ENCODE measurements at places on chromosomes 11 and 22. TPM values are rescaled to one million over a fixed set of nuclear protein-coding genes. Genes with fewer than 3 reads are reported as not detected.

DNA sequence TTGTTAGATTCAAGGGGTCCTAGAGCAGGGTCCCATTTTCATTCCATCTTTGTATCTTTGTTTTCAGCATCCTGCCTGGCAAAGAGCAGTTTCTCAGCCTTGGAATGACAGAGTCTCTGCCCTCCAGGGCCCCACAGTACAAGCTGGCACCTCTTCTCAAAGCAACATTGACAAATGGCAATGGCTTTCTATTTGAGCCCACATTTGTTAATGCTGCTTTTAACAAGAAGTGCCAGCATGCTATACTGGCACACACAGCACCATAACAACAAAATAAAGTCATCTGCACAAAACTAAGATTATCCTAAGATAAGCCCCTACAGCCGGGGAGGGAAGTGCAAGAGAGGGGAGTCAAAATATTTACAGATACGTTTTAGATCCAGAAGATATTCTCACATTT lies 309.7 kb upstream of the C11orf87 start:
- H3K4me3 ChIP-seq = no peak overlapping the region
- no peak for DNase-seq
- H3K36me3 ChIP-seq = no peaks in the 10 kb centered on the region
- no peak overlapping the region for H3K27ac ChIP-seq
- no peaks in the 10 kb centered on the region for H3K4me1 ChIP-seq
- H3K27me3 ChIP-seq = no peaks in the 10 kb centered on the region

- H3K4me3 ChIP-seq = no peak overlapping the region
- no peaks in the 10 kb centered on the region for H3K27me3 ChIP-seq
- H3K27ac ChIP-seq = peak overlapping the region; percentile 92
- peak; percentile 64 for DNase-seq
- peaks cover 95% of the 10 kb centered on the region for H3K4me1 ChIP-seq
- no peaks in the 10 kb centered on the region for H3K36me3 ChIP-seq
Measured at GRCh38 chr11:61972672-61973475, 5.4 kb upstream of the FTH1 start.

DNA sequence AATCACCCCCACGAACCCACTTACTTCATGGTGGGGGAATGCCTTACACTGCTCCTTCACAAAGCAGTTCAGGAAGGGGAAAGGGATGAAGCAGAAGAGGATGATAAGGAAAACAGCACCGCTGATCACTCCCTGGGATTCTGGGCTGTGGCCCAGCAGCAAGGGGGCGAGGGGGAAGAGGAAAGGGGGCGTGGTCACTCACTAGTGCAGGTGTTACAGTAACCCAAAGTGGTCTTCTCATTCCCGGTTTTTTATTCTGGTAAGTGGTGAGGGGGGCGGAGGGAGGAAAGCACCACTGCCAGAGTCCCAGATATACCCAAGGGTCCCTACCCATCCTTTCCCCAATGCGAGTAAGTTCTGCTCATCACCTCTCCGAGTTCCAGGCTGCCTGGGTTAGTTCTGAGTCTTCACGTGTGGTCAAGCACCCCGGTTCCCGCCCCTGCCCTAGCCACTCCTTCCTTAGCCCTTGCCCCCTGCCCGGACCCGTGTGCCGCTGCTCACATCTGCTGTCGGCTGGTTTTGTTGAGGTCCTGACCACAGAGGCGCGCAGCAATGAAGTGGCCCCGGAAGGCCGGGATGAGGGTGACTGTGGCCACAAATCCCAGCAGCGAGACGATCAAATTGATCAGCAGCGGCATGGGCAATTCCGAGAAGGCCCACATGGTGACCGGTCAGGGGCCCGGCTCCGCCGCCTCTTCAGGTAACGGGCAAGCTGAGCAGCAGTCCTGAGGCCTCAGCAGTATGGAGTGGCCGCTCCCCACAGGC lies 477 bp downstream of the DPAGT1 start:
- H3K4me1 ChIP-seq = peaks cover 23% of the 10 kb centered on the region
- peak overlapping the region; percentile 88 for H3K27ac ChIP-seq
- no peaks in the 10 kb centered on the region for H3K27me3 ChIP-seq
- no peak for DNase-seq
- H3K4me3 ChIP-seq = peak overlapping the region; percentile 35
- H3K36me3 ChIP-seq = peaks cover 9% of the 10 kb centered on the region

GRCh38 chr11:75816561-75817239 lies 1.7 kb downstream of the UVRAG start:
- peaks cover 25% of the 10 kb centered on the region for H3K4me1 ChIP-seq
- no peak overlapping the region for H3K27ac ChIP-seq
- no peaks in the 10 kb centered on the region for H3K36me3 ChIP-seq
- DNase-seq = no peak
- peak overlapping the region; percentile 92 for H3K4me3 ChIP-seq
- no peaks in the 10 kb centered on the region for H3K27me3 ChIP-seq

DNA sequence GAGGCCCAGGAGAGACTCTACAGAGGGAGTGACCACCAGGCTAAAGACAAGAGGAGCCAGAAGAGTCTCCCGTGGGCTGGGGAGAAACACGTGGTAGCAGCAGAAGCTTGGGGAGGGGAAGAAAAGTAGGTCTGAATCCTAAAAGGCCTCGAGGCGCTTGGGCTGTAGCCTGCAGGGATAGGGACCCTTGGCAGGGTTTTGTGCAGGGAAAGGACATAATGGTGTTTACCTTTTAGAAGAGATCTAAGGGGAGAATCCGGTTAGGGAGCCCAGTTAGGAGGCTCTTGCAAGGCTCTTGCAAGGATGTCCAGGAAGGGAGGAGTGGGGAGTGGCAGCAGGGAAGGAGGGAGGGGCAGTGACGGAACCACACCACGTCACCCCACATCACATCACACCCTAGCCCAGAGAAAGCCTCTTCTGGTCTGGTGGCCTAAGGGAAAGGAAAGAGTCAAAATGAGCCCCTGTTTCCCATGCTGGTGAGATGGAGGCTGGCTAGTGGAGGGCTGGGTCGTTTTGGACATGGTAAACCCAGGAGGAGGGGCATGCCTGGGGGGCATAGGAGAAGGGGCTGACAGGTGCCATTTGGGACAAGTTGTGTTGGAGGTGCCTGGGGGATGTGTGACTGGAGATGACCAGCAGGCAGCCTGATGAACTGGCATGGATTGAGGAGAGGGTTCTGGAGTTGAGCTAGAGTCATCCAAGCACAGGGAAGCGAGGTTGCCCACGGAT lies 6.2 kb upstream of the FAM83F start:
- no peak overlapping the region for H3K27ac ChIP-seq
- H3K4me3 ChIP-seq = no peak overlapping the region
- H3K36me3 ChIP-seq = no peaks in the 10 kb centered on the region
- DNase-seq = no peak
- H3K4me1 ChIP-seq = peaks cover 6% of the 10 kb centered on the region

GRCh38 chr11:67664696-67665540 lies 9.5 kb downstream of the ALDH3B2 start:
- H3K4me3 ChIP-seq = no peak overlapping the region
- no peaks in the 10 kb centered on the region for H3K36me3 ChIP-seq
- no peaks in the 10 kb centered on the region for H3K27me3 ChIP-seq
- H3K4me1 ChIP-seq = no peaks in the 10 kb centered on the region
- no peak for DNase-seq
- no peak overlapping the region for H3K27ac ChIP-seq

DNA sequence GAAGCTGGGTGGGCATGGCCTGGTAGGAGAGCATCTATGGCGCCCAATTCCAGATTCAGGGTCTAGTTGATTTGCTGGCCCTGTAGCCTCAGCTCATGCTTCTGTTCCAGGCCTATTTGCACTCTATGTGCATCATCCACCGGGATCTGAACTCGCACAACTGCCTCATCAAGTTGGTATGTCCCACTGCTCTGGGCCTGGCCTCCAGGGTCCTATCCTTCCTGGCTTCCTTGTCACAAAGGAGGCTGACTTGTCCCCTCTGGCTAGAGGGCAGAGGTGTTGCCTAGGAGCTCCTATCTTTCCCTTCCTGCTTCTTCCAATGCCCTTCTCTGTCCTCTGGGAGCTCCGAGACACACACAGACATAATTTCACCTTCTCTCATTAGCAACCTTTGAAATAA lies 21.3 kb downstream of the PIK3IP1 start:
- H3K4me1 ChIP-seq = peaks cover 72% of the 10 kb centered on the region
- DNase-seq = no peak
- H3K4me3 ChIP-seq = no peak overlapping the region
- H3K36me3 ChIP-seq = peaks cover 32% of the 10 kb centered on the region
- H3K27ac ChIP-seq = peak overlapping the region; percentile 97

DNA sequence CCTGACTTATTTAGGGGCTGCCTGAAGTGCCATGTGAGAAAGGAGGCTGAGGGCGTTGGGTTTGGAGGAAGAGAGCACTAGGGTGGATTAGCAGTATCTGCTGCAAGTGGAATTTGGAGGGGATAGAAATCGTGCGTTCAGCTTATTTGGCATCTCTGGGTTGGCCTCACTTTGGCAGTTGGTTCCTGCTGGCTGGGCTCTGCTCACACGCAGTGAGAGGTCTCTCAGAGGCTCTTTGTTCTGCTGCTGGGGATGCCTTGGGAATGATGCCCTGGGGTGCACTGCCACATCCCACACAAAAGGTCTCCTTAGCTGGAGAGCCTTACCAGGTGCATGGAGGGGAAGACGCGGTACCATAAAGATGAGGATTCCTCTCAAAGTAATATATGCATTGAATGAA lies 17.7 kb upstream of the MICAL2 start:
- no peak overlapping the region for H3K4me3 ChIP-seq
- peak; percentile 24 for DNase-seq
- no peaks in the 10 kb centered on the region for H3K36me3 ChIP-seq
- H3K4me1 ChIP-seq = peaks cover 41% of the 10 kb centered on the region
- peak overlapping the region; percentile 59 for H3K27ac ChIP-seq
- H3K27me3 ChIP-seq = no peaks in the 10 kb centered on the region

GRCh38 chr11:28289444-28289843 lies 181.3 kb downstream of the METTL15 start:
- no peaks in the 10 kb centered on the region for H3K27me3 ChIP-seq
- H3K4me3 ChIP-seq = no peak overlapping the region
- no peak overlapping the region for H3K27ac ChIP-seq
- no peaks in the 10 kb centered on the region for H3K36me3 ChIP-seq
- DNase-seq = no peak
- no peaks in the 10 kb centered on the region for H3K4me1 ChIP-seq

DNA sequence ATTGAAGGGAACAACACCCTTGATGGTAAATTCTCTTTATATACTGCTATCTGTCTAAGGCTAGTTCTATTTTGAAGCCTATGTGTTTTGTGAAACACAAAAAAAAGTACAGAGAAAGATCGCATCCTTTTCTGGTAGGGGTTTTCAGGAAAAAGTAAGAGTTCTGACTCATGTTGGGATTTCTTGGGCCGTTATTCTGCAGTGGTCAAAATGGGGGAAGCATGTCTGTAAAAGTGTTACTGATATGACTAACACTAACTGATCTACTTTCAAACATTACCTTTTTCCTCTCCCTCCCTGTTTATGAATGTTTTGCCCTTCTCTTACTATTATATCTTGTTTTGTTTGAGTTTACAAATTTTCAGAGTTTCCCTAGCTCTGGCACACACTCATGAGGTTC lies 53.9 kb downstream of the CTNND1 start:
- no peak overlapping the region for H3K27ac ChIP-seq
- H3K4me1 ChIP-seq = no peaks in the 10 kb centered on the region
- H3K36me3 ChIP-seq = peaks cover 69% of the 10 kb centered on the region

DNA sequence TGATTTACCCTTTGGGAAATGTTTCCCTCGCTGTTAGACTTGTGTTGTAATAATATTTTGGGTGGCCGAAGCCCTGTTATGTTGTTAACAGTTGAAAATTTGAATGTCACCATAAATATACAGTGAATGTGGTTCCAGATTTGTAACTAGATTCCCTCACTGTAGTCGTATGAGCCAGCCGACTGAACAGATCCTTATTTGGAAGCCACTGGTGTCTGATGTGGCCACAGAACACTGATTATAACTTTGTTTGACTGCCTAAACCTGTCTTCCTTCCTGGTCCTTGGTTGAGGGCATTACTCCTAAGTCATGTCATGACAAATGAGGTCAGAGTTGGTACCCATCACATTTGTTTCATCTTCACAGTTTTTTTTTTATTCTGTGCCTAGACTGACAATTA lies 45.4 kb downstream of the YAP1 start:
- no peaks in the 10 kb centered on the region for H3K27me3 ChIP-seq
- H3K27ac ChIP-seq = no peak overlapping the region
- DNase-seq = no peak
- H3K4me1 ChIP-seq = peaks cover 72% of the 10 kb centered on the region
- H3K4me3 ChIP-seq = no peak overlapping the region

OR52I2 gene
- total RNA-seq = not detected

HEPN1 gene
- not detected for total RNA-seq

CAPN5 gene
- total RNA-seq = 3.8 TPM
